ENCODE measurements at places on chromosomes 7 and 10.

GRCh38 chr7:32501522-32501921 is 6.2 kb downstream of the AVL9 start:
- no peak for DNase-seq

DNA sequence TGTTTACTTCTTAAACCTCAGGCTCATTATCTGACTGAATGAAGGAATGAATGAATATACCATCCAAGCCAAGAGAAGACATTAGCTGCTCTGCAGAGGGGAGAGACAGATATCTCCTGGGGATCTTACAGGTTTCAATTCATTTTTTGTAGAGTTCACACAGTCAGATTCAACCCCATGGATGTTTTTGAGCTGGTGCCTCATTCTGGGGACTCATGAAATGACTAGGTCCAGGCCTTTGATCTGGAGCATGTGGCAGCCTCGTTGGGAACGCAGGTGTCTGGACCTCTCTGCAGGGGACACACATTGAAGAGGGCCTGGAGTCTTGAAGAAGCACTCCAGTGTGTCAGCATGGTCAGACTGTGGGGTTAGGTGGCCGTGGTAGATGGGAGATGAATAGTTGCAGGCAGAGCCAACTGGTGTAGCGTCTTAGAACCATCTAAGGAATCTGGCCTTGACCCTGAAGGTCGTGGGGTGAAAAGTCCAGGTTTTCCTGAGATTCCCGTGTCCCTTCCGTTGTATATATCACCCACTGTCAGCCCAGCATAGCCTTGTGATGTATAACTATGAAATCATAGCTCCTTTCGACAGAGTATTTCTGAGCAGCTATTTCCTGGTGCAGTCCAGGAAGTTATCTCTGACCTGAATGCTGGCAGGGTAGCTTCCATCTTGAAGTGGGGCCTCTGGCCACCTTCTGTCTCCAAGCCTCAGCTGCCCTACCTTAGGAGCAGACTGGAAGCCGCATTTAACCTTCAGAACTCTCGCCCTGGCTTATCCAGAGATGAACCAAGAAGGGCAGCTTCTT is 22.3 kb downstream of the BTBD16 start:
- DNase-seq = no peak

- no peak for DNase-seq
Measured at GRCh38 chr7:137454767-137455166, 111.2 kb upstream of the PTN start.

GRCh38 chr10:25865267-25865666 is 68.8 kb upstream of the MYO3A start:
- no peak for DNase-seq

GRCh38 chr7:79529214-79529880 is 75.9 kb upstream of the MAGI2 start:
- DNase-seq = no peak

GRCh38 chr7:113263749-113264148 is 145.4 kb upstream of the SMIM30 start:
- no peak for DNase-seq

- no peak for DNase-seq
Measured at GRCh38 chr7:50812841-50813475, 30.3 kb upstream of the GRB10 start.

- DNase-seq = no peak
Measured at GRCh38 chr7:88116235-88116795, 103.5 kb downstream of the SRI start.

- DNase-seq = no peak
Measured at GRCh38 chr7:16615228-16615627, 30.3 kb downstream of the ANKMY2 start.

GRCh38 chr10:131453721-131454634 is 142.5 kb upstream of the TCERG1L start:
- DNase-seq = peak; percentile 23

GRCh38 chr10:13449296-13449695 is 79.5 kb downstream of the BEND7 start:
- DNase-seq = no peak

GRCh38 chr7:28738412-28738811 is 219.7 kb downstream of the TRIL start:
- no peak for DNase-seq

DNA sequence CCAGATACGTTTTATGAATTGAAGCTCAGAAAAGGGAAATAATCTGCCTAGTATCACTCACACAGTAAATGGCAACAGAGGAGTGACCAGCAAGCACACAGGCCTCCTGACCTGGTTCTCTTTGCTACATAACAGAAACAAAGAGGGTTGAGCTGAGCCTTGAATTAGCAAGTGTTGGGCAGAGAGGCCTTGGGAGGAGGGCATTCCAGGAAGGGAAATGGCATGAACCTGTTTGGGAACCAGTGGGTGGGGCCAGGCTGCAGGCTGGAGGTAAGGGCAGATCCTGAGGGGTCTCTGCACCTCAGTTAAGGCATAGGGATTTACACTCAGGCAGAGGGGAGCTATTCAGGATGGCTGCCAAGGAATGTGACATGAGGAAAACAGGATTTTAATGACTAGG is 24.8 kb upstream of the CYCS start:
- DNase-seq = no peak

DNA sequence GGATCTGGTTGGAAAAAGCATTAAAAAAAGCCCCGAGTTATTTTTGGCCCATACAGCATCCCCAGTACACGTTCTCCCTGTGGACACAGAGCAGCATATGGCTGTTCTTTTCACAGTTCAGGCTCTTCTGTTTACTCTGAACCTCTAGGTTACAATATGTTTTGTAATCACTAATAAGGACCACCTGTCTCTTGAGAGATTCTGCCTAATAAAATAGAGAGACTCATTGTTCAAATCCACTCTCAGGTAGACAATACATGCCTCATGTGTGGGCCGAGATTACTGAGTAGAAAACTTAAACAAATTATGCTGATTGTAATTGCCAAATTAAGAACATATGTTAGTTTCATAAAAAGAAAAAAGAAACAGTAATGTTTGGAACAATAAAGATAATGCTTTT is 647.7 kb downstream of the GRM8 start:
- DNase-seq = no peak

DNA sequence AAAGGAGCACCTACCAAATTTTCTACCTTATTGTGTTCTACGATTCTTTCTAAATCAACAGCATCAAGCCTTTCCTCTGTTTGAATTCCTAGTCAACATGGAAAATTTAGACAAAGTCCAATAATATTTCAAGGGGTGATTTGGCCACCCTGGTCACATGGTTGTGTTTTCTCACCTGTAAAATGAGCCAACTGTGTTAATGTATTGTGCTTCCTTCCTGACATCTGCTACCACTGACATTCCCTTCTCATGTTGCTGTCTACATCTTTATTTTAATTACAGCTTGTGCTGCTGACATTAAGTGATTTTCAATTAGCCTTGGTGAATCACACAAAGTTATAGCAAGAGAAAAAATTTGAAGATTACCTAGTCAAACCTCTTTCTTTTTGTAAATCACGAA is 83.0 kb upstream of the NPSR1 start:
- no peak for DNase-seq

DNA sequence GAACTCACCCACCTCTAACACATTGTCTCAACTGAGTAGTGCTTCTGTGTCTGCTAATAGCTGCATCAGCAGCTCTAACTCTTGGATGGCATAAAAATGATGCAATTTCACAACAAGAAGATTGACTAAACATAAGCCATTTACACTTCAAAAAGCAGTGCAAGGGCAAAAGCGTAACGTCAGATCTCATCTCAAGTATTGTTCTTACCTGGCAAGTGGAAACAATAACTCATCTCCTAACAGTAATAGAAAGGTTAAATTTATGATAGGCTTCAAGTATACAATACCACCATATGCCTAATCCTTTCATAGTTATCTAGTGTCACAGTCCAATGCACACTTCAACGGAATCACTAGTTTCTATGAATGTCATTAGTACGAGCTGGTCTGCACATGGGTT is 14.8 kb downstream of the TPK1 start:
- DNase-seq = no peak

DNA sequence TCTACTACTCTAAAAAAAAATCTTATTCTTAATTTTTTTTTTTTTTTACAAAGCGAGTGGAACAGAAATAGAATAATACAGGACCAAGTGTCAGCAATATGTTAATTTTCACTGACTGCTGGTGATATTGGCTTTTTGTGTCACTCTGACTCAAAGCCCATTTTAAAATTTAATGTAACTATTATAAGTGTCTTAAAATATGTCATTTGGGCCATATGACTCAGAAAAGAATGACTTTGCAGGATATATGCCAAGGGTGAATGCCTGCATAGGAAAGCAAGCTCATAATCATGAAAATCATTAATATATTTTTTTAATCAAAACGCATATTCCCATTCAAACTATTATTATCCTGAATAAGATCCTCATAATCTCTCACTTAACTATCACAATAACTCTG is 149.2 kb downstream of the GNAT3 start:
- no peak for DNase-seq

DNA sequence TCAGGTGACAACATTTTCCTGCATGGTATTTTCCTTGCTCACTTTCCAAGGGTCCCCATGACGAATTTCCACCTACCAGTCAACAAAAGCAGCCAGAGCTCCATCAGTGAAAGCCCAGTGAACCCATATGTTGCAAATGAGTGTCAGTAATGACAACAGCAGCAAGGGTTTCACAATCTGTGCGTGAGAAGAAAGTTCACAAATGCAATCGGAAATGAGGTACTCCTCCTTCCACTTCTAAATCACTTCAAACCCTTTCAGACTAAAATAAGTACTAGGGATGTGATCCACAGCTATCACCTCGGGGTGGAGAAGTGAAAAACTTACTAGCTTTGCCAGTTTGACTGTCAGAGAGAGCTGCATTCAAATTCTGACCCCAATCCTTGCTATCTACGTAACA is 55.6 kb upstream of the BET1 start:
- no peak for DNase-seq

DNA sequence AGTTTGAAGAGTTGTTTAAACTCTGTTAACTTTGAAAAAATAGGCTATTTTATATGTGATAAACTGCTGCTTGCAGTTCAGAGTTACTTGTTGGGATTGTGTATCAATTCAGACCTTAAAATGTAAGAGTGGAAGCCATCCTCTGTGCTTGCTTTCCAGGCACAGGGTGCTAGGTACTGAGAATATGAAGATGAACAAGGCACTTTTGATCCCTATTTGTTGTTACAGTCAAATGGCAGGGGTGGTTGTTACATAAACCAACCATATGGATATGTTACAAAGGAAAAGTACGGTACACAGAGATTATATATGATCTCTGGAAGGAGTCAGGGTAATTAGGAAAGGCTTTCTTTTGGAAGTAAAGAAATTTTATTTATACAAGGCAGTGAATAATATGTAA is 63.8 kb downstream of the REEP3 start:
- no peak for DNase-seq

- no peak for DNase-seq
Measured at GRCh38 chr10:21036757-21037156, 139.6 kb upstream of the NEBL start.

GRCh38 chr7:87223666-87224065 is 4.1 kb upstream of the TMEM243 start:
- DNase-seq = no peak

DNA sequence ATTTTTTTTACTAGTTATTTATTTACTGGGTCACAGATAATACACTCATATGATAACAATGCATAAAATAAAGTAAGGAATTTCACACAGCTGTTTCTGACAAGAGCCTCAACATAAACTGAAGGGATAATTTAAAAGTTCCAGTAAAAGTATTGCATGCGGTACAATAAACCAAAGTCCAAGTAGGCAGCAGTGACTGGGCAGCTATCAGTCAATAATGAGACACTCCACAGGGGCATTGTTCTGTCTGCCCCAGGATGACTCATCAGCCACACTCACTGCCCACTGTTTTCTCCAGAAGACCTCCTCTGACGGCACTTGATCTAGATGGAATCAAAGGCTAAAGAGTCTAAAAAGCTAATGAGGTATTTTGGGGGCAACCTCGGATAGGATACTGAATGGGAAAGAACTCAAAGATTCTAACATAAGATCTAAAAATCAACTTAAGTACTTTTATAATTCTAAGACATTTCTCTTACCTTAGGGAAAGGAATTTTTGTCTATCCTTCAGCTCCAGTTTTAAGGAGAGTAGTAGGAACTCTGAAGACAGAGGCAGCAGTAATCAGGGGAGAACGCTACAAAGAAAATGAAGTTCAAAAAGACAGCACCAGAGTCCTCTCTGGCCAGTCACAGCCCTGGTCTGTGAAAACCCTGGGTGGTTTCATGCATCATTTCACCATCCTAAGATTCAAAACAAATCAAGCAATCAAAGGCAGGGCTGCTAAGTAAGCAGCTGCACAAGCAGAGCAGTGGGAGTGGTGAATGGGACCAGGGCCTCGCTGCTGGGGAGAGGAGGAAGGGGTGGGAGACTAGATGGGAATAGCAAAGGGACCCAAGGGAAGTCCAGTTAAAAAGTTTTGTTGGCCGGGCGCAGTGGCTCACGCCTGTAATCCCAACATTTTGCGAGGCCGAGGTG is 175.1 kb downstream of the AVL9 start:
- DNase-seq = no peak

- no peak for DNase-seq
Measured at GRCh38 chr7:39891894-39892293, 58.2 kb upstream of the CDK13 start.

- no peak for DNase-seq
Measured at GRCh38 chr10:117609796-117610170, 67.2 kb downstream of the EMX2 start.

DNA sequence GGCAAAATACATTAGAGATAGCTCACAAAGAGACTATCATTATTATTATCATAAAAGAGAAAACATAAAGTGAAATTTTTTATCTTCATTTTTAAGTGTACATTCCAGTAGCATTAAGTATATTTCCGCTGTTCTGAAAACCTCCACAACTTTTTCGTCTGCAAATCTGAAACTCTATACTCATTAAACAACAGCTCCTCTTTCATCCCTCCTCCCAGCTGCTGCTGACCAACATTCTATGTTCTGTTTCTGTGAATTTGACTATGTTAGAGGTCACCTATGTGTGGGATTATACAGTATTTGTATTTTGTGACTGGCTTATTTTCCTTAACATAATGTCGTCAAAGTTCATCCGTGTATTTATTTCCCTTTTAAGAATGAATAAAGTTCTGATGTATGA is 429.3 kb upstream of the TPK1 start:
- DNase-seq = no peak

DNA sequence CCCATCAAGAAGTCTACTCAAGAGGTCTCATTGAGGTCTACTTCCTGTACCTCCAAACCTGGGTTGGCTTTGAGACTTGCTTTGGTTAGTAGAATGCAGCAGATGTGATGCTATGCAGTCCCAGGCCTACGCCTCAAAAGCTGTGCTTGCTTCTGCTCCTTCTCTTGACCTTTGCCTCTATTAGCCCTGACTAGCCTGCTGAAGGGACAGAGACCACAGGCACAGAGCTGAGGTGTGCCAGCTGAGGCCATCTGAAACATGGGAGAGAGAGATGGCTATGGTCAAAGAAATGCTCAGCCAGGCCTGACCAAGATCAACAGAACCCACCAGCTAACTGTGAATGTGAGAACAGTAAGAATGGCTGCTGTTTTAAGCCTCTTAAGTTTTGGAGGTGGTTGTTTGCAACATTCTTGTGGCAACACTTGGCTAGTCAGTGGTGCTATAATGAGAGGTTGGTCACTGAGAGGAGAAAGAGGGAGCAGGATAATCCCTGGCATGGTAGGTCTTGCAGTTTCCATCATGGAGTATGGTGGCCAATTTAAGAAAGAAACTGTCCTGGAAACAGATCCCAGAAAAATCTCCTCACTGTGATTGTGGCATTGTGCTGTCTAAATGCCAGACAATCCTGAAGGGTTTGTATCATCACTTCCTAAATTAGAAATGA is 176.1 kb upstream of the PHYHIPL start:
- no peak for DNase-seq
